Activated CD4-positive, alpha-beta T cell treated with anti-CD3 and anti-CD28 coated beads, Interleukin-2, amount 10 ng/mL, durations not matched to agents 7 days and 5 days (primary cell): ENCODE measurements at places on chromosomes 12 and 14. TPM values are rescaled to one million over a fixed set of nuclear protein-coding genes. Genes with fewer than 3 reads are reported as not detected.

DNA sequence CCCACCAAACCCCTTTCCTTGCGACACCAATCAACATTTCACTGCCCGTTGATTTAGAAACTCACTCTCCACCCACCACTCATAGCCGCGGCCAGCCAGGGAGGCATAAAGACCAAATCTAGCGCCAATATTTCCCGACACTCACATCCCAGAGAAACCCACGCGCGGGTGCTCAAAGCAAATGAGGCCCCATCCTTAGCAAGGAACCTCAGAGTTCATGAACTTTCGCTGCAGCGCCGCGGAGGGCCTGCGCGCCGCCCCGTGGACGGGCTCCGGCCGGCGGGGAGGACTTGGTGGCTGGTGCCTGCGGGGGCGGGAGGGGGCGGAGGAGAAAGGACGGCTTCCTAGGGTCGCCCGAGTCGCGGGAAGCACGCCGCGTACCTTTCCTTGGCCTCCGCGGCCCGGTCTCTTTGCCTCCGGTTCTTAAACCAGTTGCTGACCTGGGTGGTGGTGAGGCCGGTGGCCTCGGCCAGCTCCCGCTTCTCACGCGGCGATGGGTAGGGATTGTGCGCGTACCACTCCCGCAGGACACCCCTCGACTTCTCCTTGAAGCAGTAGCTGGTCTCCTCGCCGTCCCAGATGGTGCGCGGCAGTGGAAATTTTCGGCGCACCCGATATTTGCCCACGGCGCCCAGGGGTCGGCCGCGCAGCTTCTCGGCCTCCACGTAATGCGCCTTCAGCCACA is 886 bp downstream of the SIX1 start:
- peak overlapping the region; percentile 57 for H3K4me3 ChIP-seq
- peaks cover 42% of the 10 kb centered on the region for H3K4me1 ChIP-seq
- no peak for DNase-seq
- peaks cover 93% of the 10 kb centered on the region for H3K27me3 ChIP-seq
- peak overlapping the region; percentile 57 for H3K27ac ChIP-seq

GRCh38 chr12:49033611-49034285 is 15.2 kb upstream of the PRKAG1 start:
- H3K27ac ChIP-seq: no peak overlapping the region
- H3K36me3 ChIP-seq: peaks cover 26% of the 10 kb centered on the region
- H3K4me3 ChIP-seq: no peak overlapping the region

DNA sequence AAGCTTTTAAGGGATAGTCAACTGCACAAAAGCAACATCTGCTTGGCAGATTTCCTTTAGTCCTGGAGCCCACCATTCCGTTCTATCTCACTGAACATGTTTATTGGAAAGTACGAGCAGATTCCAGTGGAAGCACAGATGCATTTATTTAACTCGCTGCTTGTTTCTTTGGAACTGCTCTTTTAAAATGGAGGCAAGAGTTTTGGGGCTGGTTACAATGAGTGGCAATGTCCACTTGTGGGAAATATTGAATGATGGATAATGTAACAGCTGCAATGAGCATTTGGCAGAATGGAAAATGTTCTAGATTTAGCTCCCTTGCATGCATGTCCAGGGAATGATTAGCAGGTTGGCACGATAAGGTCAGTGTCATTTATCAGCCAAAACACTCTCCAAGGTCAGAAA is 163.0 kb downstream of the ATP23 start:
- peaks cover 3% of the 10 kb centered on the region for H3K27me3 ChIP-seq
- no peak for DNase-seq
- H3K4me3 ChIP-seq: no peak overlapping the region
- H3K36me3 ChIP-seq: no peaks in the 10 kb centered on the region

- no peak overlapping the region for H3K4me3 ChIP-seq
- no peaks in the 10 kb centered on the region for H3K27me3 ChIP-seq
- H3K36me3 ChIP-seq: no peaks in the 10 kb centered on the region
- no peaks in the 10 kb centered on the region for H3K4me1 ChIP-seq
- no peak for DNase-seq
- H3K27ac ChIP-seq: no peak overlapping the region
Observed at GRCh38 chr12:126742241-126742641, 1524.7 kb upstream of the TMEM132C start.

DNA sequence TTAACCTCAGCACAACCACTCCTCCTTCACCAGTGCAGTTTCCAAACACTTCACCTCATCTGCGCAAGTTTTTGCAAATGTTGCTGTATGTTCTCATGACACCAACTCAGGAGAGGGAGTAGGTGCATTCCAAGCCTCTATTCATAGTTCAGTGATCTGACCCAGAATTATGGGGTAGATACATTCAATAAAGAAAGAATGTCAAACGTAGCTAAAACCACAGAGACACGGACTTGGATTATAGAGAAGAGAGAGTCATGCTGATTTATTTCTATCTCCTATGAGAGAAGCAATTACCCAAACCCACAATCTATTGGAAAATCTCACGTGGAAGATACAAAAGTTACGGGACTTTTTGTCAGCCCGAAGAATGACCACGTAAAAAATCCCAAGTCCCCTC is 1006.0 kb upstream of the TMEM132C start:
- no peaks in the 10 kb centered on the region for H3K4me1 ChIP-seq
- H3K36me3 ChIP-seq: no peaks in the 10 kb centered on the region
- H3K27me3 ChIP-seq: no peaks in the 10 kb centered on the region
- H3K27ac ChIP-seq: no peak overlapping the region
- DNase-seq: no peak

CLEC1A gene
- total RNA-seq: not detected

- no peak for DNase-seq
- H3K4me1 ChIP-seq: peaks cover 3% of the 10 kb centered on the region
- no peak overlapping the region for H3K27ac ChIP-seq
Observed at GRCh38 chr14:103693515-103693914, 21.7 kb downstream of the XRCC3 start.

DNA sequence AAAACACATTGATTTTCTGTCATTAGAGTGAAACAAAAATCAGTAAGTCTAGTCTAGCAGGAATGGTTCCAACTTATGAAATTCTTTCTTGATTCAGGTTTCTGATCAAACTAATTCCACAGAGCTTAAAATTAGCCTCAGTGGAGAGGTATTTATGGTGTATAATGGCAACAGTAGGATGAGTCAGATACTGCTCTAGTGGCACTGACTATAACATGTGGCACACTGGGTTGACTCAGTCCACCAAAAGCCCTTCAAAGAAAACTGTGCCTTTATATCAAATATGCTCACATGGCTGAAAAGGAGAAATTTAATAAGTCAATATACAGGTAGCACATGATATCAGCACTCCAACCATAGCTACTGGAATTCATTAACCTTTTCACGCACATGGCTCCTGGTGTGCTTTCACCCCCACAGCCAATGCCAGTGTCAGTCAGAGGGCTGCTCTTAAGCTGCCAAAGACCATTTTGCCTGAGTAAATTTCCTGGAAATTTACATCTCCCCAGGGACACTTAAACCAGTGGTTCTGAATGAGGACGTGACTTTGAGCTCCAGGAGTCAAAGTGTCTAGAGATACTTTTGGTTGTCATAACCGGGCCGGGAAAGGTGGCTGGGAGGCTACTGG is 21.7 kb upstream of the CATSPERB start:
- H3K36me3 ChIP-seq: peaks cover 24% of the 10 kb centered on the region
- peak overlapping the region; percentile 51 for H3K27ac ChIP-seq
- H3K27me3 ChIP-seq: no peaks in the 10 kb centered on the region
- DNase-seq: no peak
- H3K4me1 ChIP-seq: no peaks in the 10 kb centered on the region
- H3K4me3 ChIP-seq: no peak overlapping the region

GRCh38 chr14:53152184-53152886 is 788 bp downstream of the DDHD1 start:
- H3K4me1 ChIP-seq: peaks cover 47% of the 10 kb centered on the region
- H3K27me3 ChIP-seq: no peaks in the 10 kb centered on the region
- peak overlapping the region; percentile 99 for H3K4me3 ChIP-seq
- H3K36me3 ChIP-seq: peaks cover 42% of the 10 kb centered on the region

GRCh38 chr14:104576232-104576969 is 3.2 kb upstream of the C14orf180 start:
- no peak for DNase-seq
- no peaks in the 10 kb centered on the region for H3K36me3 ChIP-seq
- H3K4me3 ChIP-seq: no peak overlapping the region
- H3K27ac ChIP-seq: no peak overlapping the region

DNA sequence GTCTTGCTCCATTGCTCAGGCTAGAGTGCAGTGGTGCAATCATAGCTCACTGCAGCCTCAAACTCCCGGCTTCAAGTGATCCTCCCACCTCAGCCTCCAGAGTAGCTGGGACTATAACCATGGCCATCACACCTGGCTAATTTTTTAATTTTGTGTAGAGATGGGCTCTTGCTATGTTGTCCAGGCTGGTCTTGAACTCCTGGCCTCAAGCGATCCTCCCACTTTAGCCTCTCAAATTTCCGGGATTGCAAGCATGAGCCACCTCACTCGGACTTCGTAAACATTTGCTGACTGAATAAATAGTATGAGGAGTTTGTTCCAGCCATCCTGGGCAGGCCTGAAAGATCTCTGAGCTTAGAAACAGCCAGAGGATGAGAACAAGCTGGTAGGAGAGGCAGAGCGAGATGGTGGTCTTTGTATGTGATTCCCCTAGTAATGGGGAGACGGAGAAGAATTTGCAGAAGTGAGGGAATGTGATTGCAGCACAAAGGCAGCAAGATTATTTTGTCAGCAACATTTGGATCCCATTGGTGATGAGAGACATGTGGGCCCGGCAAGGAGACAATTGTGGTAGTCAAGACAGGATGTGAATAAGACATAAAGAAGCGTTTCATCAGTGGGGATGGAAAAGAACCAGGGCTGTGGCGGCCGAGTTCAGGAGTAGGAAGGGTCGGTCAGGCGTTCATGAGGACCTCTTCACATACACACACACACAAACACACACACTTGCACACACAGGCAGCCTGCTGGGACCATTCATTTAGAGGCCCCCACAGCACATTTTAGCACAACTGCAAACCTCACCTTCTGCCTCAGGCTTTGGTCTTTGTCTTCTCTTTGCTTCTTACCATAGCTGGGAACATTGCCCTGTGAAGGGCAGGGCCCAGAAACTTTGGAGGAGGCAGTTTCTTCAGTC is 155.5 kb downstream of the ZFP36L1 start:
- H3K4me3 ChIP-seq: no peak overlapping the region
- no peaks in the 10 kb centered on the region for H3K4me1 ChIP-seq
- no peaks in the 10 kb centered on the region for H3K27me3 ChIP-seq
- H3K36me3 ChIP-seq: peaks cover 3% of the 10 kb centered on the region
- DNase-seq: no peak
- no peak overlapping the region for H3K27ac ChIP-seq

KRT3 gene
- total RNA-seq: not detected

DNA sequence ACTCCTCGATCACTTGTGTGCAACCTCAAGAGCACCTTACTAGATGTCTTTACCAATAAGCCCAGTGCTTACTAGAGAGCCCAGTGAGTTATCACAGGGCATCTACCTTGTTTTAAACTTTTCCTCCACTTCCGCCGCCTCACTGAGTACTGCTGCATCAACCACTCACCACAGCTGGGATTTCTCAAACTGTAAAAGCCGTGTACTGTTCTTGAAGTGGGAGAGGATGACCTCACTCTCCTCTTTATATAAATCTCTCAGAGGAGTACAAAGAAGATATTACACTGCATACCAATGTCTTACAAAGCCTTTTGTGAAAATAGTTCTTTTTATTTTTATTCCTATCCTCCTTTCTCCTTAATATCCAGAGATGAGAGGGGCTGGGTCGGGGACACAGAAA is 94.1 kb downstream of the PLCZ1 start:
- no peak for DNase-seq
- no peaks in the 10 kb centered on the region for H3K36me3 ChIP-seq
- H3K27ac ChIP-seq: no peak overlapping the region
- H3K4me3 ChIP-seq: no peak overlapping the region

CEP128 gene
- 35.8 TPM for total RNA-seq

GRCh38 chr12:90899456-90900182 is 55.4 kb downstream of the CCER1 start:
- H3K27me3 ChIP-seq: peaks cover 2% of the 10 kb centered on the region
- no peaks in the 10 kb centered on the region for H3K36me3 ChIP-seq
- no peak for DNase-seq
- H3K4me1 ChIP-seq: no peaks in the 10 kb centered on the region
- no peak overlapping the region for H3K27ac ChIP-seq

- H3K27ac ChIP-seq: no peak overlapping the region
- no peak overlapping the region for H3K4me3 ChIP-seq
- H3K27me3 ChIP-seq: no peaks in the 10 kb centered on the region
- H3K36me3 ChIP-seq: no peaks in the 10 kb centered on the region
- DNase-seq: no peak
Observed at GRCh38 chr14:96117101-96117897, 78.1 kb downstream of the C14orf132 start.

- H3K27ac ChIP-seq: no peak overlapping the region
- H3K27me3 ChIP-seq: peaks cover 3% of the 10 kb centered on the region
- no peaks in the 10 kb centered on the region for H3K4me1 ChIP-seq
- no peak overlapping the region for H3K4me3 ChIP-seq
- DNase-seq: no peak
Observed at GRCh38 chr12:13745111-13745860, 236.1 kb downstream of the GRIN2B start.

- no peaks in the 10 kb centered on the region for H3K36me3 ChIP-seq
- no peaks in the 10 kb centered on the region for H3K27me3 ChIP-seq
- no peak overlapping the region for H3K27ac ChIP-seq
- H3K4me3 ChIP-seq: no peak overlapping the region
Observed at GRCh38 chr14:80395031-80395430, 183.7 kb upstream of the DIO2 start.

DNA sequence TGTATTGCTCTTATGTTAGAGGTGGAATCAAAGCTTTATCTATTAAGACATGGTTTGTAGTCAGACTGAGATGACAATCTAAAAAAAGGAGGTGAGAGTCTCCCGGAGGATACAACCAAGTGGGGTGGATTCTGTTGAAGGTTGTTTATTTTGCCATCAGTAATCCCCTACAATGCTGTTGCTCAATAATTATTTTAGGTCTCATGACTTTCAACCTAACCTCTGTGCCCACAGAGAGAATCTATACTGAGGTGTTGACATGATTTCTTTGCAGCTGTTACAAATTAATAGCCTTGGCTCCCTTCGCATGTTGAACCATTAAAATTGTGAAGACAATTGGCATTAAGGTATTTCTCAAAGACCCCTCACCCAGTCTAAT is 28.7 kb upstream of the FOS start:
- peaks cover 54% of the 10 kb centered on the region for H3K4me1 ChIP-seq
- no peak overlapping the region for H3K4me3 ChIP-seq
- DNase-seq: no peak
- H3K27ac ChIP-seq: peak overlapping the region; percentile 84
- no peaks in the 10 kb centered on the region for H3K36me3 ChIP-seq

CCDC175 gene
- not detected for total RNA-seq

- no peak for DNase-seq
- H3K27me3 ChIP-seq: no peaks in the 10 kb centered on the region
- H3K4me1 ChIP-seq: no peaks in the 10 kb centered on the region
- no peak within 1 kb of the TSS for H3K27ac ChIP-seq
- H3K36me3 ChIP-seq: no peaks in the 10 kb centered on the region
Observed at GRCh38 chr14:93926873-93927799, at the start of gene FAM181A. Gene FAM181A, plus strand, starts transcription at chr14:93927344. Its CDS starts 942 bp downstream, at chr14:93928286.

- DNase-seq: no peak
- H3K4me1 ChIP-seq: no peaks in the 10 kb centered on the region
- H3K27ac ChIP-seq: no peak overlapping the region
- H3K36me3 ChIP-seq: no peaks in the 10 kb centered on the region
- no peak overlapping the region for H3K4me3 ChIP-seq
Observed at GRCh38 chr12:85662207-85662602, 174.0 kb downstream of the RASSF9 start.

GRCh38 chr12:14923944-14924343 is 14.4 kb downstream of the ERP27 start:
- peaks cover 56% of the 10 kb centered on the region for H3K36me3 ChIP-seq
- no peak overlapping the region for H3K27ac ChIP-seq
- DNase-seq: no peak
- no peak overlapping the region for H3K4me3 ChIP-seq

NANOG gene
- not detected for total RNA-seq

GRCh38 chr12:110733900-110734299 is 8.8 kb downstream of the PPP1CC start:
- H3K4me3 ChIP-seq: no peak overlapping the region
- H3K27me3 ChIP-seq: no peaks in the 10 kb centered on the region
- H3K27ac ChIP-seq: peak overlapping the region; percentile 54
- no peak for DNase-seq

SOX5 gene
- not detected for total RNA-seq
